T-helper 1 cell (primary cell): ENCODE measurements at places on chromosomes 5 and 9.

GRCh38 chr9:18437315-18438201, 36.4 kb upstream of the ADAMTSL1 start:
- no peak for DNase-seq

DNA sequence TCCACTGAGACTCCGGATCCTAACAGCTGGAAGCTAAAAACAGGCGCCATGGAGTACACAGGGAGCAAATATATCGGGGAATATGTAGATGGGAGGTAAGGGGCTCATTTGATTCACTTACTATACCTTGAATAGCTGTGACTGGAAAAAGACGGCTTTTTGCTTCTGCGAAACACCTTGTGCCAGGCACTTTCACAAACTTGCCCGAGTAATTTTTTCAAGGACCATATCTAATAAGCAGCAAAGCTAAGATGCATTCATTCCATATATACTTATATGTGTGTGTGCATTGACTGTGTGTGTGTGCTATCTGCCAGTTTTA, 178 bp downstream of the MORN5 start:
- DNase-seq = no peak

- DNase-seq = no peak
These were observed 75.6 kb upstream of the SPIN1 start for GRCh38 chr9:88312517-88313103.

GRCh38 chr5:35274839-35275509, 44.7 kb upstream of the PRLR start:
- no peak for DNase-seq

GRCh38 chr5:155064580-155064979, 51.0 kb downstream of the KIF4B start:
- DNase-seq = no peak

DNA sequence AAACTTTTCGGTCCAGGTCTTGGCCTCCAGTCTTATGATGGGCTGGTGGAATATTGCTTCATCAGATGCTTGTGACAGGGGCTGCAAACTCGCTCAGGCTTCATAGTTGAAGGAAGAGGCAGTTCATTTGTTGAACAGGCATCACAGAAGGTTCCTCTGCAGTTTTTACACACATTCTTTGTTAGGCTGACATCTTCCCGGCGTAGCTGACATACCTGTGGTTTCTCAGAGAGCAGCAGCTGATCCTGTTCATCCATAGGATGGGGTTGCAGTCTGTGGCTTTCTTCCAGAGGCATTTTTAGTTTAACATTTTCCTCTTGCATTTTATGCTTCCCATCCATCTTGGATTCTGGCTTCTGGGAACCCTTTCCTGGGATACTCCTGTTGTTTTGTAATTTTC, 1255.2 kb downstream of the EFNA5 start:
- no peak for DNase-seq

DNA sequence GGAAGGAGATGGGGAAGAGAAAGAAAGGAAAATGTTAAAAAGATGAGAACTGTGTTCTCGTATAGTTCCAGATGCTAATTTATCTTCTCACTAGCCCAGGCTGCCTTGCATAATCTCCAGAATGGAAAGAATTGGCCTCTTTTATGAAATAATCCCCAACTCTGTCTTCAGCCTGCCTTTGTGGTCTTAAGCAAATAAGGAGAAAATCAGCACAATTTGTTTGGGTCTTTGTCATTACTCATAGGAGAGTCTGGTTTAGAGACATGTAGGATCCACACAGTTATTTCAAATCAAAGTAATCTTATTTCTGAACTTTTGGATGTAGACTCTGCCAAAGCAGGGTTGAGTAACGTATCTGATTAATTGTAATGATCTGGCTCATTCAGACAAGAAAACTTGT, 50.7 kb upstream of the CAMK4 start:
- DNase-seq = no peak
